GM13977 (cell line): ENCODE measurements at places on chromosomes 11 and 22.

DNA sequence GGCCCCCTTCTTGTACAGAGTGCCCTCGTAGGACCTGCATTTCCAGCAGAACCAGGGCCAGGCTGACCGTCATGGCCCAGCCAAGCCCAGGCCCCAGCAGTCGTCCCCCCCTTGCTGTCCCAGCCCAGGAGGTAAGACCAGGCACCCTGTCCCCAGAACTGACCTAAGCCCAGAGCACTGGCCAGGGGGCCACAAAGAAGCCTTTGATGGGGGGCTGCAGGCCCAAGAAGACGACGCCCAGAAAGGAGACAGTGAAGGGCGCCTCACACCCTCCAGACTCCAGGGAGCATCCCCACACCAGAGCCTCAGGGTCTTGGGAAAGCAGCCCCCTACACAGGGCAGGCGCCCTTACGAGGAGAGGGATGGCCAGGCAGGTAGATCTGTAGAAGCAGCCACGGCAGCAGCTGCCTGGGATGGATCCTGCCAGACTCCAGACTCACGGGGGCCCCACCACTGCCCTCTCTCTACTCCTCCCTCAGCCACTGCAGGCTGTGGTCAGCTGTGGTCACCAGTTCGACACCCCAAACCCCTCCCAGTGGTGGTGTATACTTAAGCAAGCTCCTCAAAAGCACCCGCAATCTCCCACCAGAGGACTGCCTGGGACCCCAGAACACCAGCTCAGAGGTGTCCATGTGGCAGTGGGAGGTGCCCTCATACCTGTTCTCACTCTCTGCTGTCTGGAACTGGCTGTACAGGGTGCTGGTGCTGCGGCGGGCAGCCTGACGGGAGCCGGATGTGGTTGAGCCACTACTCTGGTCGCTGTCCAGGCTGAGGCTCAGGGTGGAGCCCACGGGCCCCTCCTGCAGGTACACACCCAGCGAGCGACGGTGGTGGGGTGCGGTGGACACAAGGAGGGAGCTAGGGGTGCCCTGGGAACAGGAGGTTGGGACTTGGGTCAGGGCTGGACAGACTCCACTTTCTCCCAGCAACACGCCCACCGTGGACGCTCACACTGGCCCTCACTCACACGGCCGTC is 27.0 kb downstream of the SBF1 start:
- no peak for DNase-seq

DNA sequence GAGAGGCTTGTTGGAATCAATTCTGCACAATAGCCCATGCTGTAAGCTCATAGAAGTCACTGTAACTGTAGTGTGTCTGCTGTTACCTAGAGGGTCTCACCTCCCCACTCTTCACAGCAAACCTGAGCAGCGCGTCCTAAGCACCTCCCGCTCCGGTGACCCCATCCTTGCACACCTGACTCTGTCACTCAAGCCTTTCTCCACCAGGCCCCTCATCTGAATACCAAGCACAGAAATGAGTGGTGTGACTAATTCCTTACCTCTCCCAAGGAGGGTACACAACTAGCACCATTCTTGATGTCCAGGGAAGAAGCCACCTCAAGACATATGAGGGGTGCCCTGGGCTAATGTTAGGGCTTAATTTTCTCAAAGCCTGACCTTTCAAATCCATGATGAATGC is 13.3 kb downstream of the SERPIND1 start:
- DNase-seq, result no peak

GRCh38 chr11:8723711-8724110 is 41.1 kb downstream of the RPL27A start:
- DNase-seq, result no peak

- DNase-seq, result no peak
Measured at GRCh38 chr11:76781046-76781801, 1.9 kb upstream of the TSKU start.

DNA sequence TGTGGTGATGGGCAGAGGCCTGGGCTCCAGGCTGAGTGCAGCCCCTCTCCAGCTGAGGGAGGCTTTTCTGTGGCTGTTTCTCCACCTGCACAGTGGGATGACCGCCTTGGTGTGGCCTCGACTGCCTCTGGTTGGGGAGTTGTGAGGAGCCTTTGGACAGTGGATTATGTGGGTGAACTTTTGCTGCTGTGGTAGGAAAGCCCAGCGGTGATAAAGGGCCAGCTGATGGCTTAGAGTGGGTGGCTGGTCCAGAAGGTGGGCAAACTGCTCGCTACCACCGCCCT is 1.4 kb upstream of the ESRRA start:
- DNase-seq, result no peak

DNA sequence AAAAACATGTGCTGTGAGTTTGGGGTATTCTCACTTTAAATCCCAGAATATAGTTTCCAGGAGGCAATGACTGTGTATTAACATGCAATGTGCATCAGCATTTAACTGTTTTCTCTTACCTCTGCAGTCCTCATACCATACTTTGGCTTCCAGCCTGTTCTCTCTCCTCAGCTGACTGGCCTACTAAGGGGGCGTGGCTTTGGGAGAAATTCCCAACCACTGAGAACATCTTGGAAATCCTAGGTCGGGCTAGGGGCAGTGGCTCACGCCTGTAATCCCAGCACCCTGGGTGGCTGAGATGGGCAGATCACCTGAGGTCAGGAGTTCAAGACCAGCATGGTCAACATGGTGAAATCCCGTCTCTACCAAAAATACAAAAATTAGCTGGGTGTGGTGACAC is 13.5 kb upstream of the ZC3H12C start:
- DNase-seq, result no peak

GRCh38 chr11:75920848-75921247 is 105.8 kb downstream of the UVRAG start:
- no peak for DNase-seq

DNA sequence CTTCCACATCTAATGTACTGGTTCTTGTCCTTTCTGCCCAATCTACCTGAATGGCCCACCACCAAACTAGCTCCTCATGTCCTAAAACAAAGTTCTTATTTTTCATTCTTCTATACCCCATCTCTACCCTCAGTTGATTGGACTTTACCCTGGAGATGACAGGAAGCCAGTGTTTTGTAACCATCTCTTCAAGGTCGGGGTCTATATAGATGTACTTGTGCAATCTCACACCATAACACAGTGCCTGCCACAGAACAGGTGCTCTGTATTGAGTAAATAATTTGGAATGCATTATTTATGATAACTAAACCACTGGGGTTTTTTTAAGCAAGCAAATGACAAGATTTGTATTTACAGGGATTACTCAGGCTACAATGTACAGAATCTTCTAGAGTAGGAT is 76.7 kb upstream of the FAM181B start:
- DNase-seq, result no peak

DNA sequence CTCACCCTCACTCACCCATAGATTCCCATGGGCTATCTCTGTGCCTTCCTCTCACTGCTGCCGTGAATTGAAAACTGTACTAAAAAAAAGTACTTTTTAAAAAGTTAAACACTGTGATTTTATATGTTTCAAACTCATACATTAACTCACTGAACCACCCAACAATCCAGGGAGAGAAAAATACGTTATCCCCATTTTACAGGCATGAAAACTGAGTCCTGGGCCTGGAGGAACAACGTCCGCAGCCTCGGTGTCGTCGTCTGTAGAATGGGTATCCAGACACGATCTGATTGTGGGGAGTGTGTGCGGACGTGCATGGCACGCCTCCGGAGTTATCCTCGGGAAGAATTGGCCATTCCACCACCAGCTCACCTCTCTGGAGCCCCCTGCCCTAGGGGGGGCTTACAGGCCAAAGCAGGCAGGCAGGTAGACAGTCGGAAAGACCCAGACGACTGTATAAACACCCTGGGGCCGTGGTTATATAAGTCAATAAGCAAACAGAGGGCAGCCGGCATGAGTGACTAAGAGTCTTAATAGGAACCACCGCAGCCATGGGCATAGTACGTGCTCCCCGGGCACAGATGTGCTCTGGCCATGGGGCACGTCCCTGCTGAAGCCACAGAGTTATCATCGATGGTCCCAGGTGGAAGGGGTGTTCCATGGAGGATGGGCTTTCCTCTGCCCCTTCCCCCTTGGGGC is 7.1 kb upstream of the PDGFB start:
- no peak for DNase-seq

DNA sequence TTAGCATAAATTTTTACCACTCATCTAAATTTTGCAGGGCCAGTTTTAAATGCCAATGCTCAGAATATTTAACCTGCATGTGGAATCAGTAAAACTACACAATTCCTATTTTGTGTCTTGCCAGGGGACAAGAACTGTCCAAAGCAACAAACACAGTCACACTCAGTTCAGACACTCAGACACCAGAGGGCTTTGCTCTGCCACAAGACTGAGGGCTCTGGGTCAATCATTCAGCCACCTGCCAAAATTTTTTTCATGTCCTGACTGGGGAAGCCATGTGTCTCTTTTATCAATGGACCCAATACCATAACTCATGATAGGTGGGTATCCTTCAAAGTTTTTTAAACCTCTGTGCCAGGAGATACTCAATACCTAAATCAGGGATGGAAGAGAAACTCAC is 304.0 kb upstream of the ANO3 start:
- no peak for DNase-seq
